Ecto neural progenitor cell (in vitro differentiated cells): ENCODE measurements at places on chromosomes 11 and 22.

DNA sequence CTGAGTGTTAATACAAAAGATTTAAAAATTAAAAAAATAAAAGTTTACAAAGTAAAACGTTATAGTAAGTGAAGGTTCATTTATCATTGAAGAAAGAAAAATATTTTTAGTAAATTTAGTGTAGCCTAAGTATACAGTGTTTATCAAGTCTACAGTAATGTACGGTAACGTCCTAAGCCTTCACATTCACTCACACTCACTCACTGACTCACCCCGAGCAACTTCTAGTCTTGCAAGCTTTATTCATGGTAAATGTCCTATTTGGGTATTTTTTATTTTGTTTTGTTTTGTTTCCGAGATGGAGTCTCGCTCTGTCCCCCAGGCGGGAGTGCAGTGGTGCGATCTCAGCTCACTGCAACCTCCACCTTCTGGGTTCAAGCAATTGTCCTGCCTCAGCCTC, 8.8 kb downstream of the CASTOR1 start:
- DNase-seq = no peak

GRCh38 chr11:13141731-13142709, 132.9 kb downstream of the RASSF10 start:
- no peak for DNase-seq

GRCh38 chr11:18737642-18738041, 11.7 kb upstream of the IGSF22 start:
- DNase-seq = no peak

GRCh38 chr22:29212743-29213142, 7.0 kb downstream of the EMID1 start:
- DNase-seq = no peak
